ENCODE measurements at places on chromosomes 4 and X.
A peak's percentile ranks its signal among the peaks of the same experiment; 100 is the strongest.

- DNase-seq: no peak
These were observed 26.0 kb upstream of the INTS6L start for GRCh38 chrX:135494453-135494852.

GRCh38 chr4:146124023-146124680 is 51.4 kb upstream of the LSM6 start:
- DNase-seq: no peak

- DNase-seq: no peak
These were observed 3.3 kb upstream of the LRAT start for GRCh38 chr4:154740462-154740861.

DNA sequence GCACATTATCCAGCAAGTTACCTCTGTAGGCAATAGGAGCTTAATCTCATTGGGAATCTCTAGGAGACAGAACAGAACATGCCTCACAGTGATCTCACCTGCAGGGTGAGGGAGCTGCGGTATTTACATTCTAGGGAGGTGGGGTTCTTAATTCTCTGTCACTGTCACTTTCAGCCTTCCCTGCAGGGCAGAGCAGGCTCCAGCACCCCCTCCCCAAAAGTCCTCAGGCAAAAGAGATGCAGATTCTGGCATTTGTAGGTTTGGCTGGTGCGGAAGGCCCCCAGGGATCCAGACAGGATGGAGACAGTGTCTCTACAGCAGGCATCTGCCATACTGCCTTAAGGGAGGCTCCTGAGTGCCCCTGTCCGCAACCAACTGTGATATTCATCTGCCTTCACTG is 166.4 kb upstream of the ATP6AP2 start:
- DNase-seq: no peak

- DNase-seq: no peak
These were observed 1.1 kb downstream of the LNX1 start for GRCh38 chr4:53590187-53590586.

DNA sequence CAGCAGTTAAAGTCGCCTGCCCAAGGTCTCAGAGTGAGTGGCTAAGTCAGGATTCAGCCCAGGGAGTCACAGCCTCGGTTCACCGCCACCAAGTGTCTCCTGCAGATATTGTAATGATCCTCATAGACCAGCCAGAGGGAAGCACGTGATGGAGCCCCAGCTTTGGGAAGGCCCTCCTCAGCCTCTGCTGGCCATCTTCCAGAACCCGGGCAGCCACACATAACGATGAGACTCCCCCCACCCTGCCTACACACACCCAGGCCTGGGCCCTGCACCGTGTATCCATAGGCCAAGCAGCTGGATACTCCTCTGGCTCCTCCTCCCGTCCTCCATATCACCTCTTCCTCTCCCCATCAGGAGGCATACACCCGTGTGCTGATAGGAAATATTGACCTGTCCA is 19.6 kb upstream of the SASH3 start:
- DNase-seq: no peak

GRCh38 chrX:100819837-100820666 is at the start of gene CSTF2:
TSS of gene CSTF2 (plus strand) at chrX:100820391. CDS start at chrX:100820417, 26 bp downstream.
- peak; percentile 64 for DNase-seq

DNA sequence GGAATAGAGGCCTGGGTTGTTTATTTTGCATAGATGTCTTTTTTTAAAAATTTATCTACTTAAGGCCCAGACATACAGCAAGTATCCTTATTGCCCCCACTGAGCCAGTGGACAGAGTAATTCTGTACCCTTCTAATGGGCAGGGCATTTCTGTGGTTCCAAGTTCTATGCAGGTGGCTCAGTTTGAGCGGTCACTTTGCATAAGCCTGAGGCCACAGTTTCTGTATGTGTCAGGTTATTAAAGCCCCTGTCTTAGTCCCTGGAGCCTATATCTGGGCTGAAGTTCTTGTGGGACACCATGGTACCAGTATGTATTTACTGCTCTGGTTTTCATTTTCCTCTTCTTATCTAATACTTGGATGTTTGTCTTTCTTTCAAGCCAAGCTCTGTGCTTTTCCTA is 168.8 kb downstream of the MID1IP1 start:
- no peak for DNase-seq

DNA sequence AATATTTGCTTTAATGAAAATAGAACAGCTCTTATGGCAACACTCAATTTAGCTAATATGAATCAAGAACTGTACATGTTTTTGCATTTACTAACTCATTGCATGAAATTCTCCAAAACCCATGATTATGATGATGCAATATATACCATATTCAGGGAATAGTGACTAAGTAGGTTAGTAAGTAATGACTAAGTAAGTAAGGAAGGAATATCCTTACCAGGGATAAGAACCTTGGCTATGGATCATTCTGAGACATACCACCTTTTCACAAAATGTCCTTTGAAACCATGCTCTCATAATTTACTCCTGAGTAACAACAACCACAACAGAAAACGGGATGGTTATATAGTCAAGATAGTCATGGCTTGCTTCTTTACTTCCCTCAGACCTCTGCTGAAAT is 1513.0 kb downstream of the STIM2 start:
- DNase-seq: no peak

- no peak for DNase-seq
These were observed 32.6 kb downstream of the HMX1 start for GRCh38 chr4:8838961-8839431.

- no peak for DNase-seq
These were observed 53.2 kb downstream of the HTT-AS start for GRCh38 chr4:3021127-3021526.

DNA sequence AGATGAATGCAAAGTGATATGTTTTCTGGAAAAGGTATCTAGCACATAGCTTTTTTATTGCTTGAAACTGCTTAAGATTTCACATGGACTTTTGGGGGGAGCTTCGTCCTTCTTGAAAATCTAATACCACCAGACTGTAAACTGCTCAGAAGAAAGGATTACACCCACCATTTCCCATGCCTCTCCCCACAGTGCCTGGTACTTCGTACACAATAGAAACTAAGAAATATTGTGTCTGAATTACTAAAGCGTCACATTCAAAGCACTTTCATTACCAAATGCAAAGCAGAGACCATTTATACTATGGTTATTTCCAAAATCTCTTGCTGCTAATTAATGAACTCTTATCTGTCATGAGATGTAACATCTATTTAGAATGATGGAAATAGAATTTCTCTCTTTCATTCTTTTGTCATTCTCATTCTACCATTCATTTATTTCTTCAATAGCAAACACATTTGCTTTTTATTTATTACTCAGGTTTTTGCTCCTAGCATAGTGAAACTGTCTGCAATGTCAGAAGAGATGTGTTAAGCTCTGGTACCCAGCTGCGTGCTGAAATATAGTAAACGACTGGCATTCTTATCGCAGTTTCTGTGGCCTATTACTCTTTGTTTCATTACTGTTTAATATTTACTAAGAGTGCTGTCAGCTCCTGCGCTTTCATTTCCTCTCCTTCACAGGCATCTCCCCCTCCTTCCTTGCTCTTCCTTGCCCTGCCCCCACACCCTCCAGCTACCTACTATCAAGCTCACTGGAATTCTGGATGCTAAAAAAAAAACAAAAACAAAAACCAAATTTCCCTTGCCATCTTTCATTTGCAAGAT is 51.4 kb upstream of the RAPGEF2 start:
- DNase-seq: no peak

GRCh38 chrX:33989936-33990335 is 142.2 kb downstream of the FAM47A start:
- DNase-seq: no peak

- no peak for DNase-seq
These were observed 232.4 kb upstream of the BMP3 start for GRCh38 chr4:80798082-80798481.

Measured in stimulated activated CD8-positive, alpha-beta memory T cell treated with anti-CD3 and anti-CD28 coated beads, Interleukin-15, amount 100 ng/mL, for 4 hours (primary cell).